Posterior cingulate gyrus (tissue), 11 donors: ENCODE measurements at places on chromosomes 6 and 20.

DNA sequence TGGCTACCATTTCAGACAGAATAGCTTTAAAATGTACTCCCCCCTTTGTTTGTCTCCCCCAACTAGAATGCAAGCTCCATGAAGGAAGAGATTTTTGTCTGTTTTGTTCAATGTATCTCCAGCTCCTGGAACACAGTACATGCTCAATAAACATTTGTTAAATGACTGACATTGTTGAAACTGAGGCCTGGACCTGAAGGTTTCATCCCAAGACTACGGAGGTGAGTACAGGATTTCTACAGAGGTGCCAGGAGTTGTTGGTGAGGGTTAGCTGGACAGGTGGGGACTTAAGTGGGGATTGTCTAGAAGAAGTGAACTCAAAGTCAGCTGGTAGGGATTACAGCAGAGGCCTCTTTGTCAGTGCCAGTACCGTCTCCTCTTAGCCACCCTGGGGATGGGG lies 19.4 kb downstream of the VEGFA start:
- no peak for DNase-seq

- no peak for DNase-seq
Measured at GRCh38 chr6:30926644-30927043, 5.3 kb downstream of the SFTA2 start.

DNA sequence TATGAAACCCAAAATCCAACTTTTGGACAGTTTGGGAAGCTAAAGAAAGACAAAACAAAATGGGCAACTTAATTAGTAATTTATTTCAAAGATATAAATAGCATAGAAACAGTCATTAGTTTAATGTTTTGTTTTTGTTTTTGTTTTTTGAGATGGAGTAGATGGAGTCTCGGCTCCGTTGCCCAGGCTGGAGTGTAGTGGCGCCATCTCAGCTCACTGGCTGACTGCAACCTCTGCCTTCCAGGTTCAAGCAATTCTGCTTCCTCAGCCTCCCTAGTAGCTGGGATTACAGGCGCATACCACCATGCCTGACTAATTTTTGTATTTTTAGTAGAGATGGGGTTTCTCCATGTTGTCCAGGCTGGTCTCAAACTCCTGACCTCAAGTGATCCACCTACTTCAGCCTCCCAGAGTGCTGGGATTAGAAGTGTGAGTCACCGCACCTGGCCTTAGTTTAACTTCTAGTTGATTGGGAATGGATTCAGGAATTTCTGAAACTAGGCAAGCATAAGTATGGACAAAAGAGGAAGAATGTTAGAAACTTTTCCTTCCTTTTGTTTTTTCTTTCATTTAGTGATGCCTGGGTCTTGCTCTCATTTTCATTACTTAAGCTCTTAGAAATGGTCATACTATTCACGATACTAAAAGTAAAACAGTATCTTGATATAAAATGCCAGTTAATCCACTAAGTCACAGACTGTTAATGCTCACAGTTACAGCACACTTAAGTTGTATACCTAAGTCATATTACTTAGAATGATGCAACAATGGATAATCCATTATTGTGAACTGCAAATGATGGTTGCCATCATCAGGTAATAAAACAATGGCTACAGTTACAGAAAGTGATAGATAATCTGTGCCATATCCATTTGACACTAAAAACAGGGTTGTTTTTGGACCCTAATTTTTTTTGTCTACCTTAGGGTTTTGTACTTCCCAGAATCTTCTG lies 8.2 kb downstream of the SENP6 start:
- no peak for DNase-seq

DNA sequence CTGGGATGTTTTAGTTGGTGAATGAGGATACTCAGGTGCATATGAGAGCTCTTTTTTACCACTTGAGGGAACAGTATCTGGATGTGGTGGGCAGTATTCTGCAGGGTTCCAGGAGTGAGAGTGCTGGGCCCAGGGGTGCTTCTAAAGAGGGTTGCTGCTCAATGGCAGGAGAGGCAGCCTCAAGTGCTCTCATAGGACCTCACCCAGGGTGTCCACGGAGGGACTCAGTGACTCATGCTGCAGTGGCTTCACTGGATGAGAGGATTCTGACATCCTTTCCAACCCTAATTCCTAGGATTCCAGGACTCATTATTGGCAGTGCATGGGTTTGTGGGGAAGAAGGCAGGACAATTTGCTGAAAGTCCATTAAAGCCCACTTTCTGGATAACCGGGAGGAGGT lies 176.6 kb upstream of the FERMT1 start:
- no peak for DNase-seq

- DNase-seq = no peak
Measured at GRCh38 chr6:15355683-15356099, 109.8 kb downstream of the JARID2 start.

DNA sequence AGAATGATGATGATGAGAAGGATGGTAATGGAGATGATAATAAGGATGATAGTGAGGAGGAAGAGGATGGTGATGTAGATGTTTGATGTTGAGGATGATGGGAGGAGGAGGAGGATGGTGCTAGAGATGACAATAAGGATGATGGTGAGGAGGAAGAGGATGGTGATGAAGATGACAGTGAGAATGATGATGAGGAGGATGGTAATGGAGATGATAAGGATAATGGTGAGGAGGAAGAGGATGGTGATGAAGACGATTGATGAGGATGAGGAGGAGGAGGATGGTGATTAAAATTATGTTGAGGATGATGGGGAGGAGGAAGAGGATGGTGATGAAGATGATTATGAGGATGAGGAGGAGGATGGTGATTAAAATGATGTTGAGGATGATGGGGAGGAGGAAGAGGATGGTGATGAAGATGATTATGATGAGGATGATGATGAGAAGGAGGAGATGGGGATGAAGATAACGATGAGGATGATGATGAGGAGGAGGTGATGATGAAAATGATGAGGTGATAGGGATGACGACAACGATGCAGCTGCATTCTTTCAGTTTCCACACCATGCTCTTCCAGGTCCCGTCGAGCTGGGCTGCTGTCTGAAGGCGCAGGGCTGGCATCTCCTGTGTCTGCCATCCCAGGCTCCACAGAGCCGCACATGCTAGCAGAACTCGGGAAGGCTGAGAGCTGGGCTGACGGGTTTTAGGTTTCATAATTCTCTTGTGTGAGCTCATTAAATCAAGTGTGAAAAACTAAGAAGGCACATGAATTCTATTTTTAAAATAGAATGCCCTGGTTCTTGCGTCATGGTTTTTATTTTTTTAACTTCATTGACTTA lies 274.9 kb downstream of the SMOC2 start:
- no peak for DNase-seq

DNA sequence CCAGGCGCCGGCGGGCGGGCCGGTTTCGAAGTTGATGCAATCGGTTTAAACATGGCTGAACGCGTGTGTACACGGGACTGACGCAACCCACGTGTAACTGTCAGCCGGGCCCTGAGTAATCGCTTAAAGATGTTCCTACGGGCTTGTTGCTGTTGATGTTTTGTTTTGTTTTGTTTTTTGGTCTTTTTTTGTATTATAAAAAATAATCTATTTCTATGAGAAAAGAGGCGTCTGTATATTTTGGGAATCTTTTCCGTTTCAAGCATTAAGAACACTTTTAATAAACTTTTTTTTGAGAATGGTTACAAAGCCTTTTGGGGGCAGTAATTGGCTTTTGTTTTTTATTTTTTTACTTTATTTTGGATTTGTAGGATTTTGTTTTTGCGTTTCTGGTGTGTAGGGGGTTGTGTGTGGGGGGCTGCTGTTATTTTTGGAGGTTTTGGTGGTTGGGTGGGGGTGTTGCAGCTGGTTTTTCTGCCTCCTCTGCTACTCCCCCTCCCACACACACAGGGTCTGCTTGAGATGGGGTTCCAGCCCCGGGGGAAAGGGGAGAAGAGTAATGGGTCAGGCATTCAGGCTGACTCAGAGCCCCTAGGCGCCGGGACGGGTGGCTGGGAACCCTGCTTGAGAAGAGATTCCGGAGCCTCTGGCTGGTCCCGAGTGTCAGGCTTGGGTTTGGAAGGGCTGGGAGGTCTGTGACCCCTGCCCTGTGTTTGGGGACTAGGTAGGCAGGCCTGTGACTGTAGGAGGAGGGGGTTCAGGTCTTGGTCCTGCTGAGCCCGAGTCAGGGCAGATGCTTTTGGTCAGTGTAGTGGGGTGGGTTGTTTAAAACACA lies 2.0 kb downstream of the CEBPB start:
- peak; percentile 71 for DNase-seq

GRCh38 chr20:31689141-31689540 lies 33.5 kb downstream of the BCL2L1 start:
- no peak for DNase-seq

DNA sequence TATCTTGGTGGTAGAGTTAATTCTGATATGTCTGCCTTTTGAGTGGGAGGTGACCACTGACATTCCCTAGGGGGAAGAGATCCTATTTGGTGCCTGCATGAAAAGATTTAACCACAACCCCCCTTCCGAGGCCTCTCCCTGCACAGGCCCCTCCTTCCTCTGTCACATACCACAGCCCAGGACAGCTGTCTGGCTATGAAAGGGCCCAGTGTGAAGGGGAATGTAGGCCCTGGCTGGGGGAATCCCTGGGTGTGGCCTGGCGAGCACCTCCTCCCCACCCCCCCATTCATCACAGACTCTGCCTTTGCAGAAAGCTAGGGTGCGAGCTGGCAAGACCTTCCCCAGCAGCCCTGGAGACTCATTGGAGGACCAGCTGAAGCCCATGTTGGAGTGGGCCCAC lies 27.4 kb upstream of the MAPRE1 start:
- no peak for DNase-seq

GRCh38 chr6:26361544-26361943 lies 3.5 kb upstream of the BTN3A2 start:
- no peak for DNase-seq

- DNase-seq = peak; percentile 29
Measured at GRCh38 chr6:2875359-2876191, 27.5 kb downstream of the SERPINB9 start.

GRCh38 chr20:39588148-39588757 lies 626.1 kb downstream of the DHX35 start:
- DNase-seq = no peak

DNA sequence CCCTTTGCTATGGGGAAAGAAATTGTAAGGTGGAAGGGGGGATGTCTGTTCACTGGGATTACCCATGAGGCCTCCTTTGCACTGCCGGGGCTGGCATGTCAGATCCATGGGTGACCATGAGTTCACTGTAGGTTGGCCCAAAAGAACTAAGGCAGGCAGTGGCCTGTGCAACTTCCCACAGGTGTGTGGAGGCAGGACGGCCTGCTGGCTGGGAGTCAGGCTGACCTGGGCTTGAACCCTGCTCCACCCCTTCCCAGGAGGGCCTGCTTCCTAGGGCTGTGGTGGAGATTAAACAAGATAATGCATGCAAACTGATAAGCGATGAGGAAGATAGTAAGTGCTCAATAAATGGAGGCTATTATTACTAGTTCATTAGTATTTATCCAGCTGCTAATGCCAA lies 163.0 kb downstream of the EYA2 start:
- DNase-seq = no peak

DNA sequence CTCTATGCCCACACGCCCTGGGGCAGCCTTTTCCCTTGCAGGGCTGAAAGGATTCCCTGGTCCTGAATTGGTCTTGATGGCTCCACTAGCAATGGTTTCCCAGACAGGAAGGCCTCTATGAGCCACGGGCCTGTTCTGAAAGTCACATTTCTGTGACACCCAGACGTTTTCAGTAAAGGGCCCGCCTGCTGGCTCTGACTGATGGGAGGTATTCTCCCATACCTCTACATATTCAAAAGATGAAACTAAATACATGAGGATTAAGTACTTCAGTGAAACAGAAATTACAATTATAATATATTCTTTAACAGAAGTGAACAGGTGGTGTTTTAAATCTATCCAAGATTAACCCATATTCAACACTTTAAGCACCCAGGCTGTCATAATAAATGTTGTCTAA lies 629.8 kb downstream of the CDH26 start:
- no peak for DNase-seq

DNA sequence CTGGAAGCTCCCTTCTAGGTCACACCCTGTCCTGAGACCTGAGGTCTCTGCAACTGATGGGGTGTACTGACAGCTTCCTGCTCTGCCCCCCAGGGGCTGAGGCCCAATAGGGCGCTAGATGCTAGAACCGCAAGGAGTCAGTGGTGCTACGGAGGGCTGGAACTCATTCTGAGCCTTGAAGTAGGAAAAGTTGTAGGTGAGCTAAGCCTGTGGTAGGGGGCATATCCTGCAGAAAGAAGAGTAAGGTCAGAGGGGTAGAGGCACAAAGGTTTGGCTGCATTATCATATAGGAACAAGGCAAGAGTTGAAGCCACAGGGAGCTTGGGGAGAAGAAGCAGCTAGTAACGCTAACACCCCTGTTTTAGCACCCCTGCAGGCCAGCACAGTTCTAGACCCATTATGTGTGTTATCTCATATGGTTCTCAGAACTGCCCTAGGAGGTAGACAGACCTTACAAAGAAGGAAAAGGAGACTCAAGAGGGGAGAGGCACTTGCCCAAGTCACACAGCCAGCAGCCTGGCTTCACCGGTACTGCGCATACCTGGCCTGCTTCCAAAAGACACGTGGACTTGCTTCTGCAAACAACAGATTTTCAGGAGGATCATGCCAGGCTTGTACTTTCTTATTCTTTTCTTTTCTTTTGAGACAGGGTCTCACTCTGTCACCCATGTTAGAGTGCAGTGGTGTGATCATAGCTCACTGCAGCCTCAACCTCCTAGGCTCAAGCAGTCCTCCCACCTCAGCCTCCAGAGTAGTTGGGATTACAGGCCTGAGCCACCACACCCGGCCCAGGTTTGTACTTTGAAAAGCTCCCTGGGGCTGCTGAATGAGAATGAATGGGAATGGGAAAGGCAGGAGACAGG lies 156.1 kb downstream of the MRPL14 start:
- DNase-seq = no peak

- DNase-seq = peak; percentile 15
Measured at GRCh38 chr6:27332692-27333641, 20.9 kb upstream of the POM121L2 start.

GRCh38 chr6:75144386-75144785 lies 61.5 kb downstream of the COL12A1 start:
- DNase-seq = no peak

DNA sequence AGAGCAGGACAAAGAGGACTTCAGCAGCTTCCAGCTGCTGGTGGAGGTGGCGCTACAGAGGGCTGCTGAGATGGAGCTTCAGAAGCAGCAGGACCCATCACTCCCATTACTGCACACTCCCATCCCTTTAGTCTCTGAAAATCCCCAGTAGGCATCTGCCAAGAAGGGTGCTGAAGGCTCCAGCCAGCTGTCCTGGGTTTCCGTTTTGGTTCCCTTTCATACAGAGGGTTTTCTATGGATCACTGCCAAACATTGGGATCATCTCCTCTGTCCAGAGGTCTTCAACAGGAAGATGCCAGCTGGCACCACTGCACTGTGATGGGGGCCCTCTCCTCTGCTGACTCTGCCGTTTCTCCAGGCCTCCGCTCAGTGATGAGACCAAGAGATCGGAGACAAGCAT lies 14.3 kb upstream of the RAB5IF start:
- no peak for DNase-seq

DNA sequence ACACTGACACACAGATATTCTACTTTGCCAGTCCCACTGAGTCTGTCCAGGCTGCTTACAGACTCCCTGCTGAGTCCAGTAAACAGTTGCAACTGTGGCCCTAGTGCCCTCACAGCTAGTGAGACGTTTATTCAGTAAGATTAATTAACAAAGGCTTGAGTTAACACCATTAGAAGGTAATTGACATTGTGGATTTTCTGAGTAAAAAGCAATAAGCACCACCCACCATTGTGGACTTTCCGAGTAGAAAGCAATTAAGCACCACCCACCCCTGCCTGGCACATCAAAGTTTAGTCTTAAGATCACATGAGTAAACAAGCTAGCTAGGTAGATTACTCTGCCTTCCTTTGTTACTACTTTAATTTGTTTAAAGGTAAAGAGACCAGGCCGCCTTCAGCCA lies 408.6 kb upstream of the IMPG1 start:
- DNase-seq = no peak
